Bronchial epithelial cell (primary cell): ENCODE measurements at places on chromosomes 2 and 18.
A peak's percentile ranks its signal among the peaks of the same experiment; 100 is the strongest.

- DNase-seq: no peak
Observed at GRCh38 chr2:210269148-210269547, 43.9 kb upstream of the ACADL start.

GRCh38 chr2:135186054-135186453 is 134.0 kb downstream of the RAB3GAP1 start:
- DNase-seq: no peak

GRCh38 chr18:46156843-46157242 is 52.7 kb downstream of the HAUS1 start:
- DNase-seq: no peak

DNA sequence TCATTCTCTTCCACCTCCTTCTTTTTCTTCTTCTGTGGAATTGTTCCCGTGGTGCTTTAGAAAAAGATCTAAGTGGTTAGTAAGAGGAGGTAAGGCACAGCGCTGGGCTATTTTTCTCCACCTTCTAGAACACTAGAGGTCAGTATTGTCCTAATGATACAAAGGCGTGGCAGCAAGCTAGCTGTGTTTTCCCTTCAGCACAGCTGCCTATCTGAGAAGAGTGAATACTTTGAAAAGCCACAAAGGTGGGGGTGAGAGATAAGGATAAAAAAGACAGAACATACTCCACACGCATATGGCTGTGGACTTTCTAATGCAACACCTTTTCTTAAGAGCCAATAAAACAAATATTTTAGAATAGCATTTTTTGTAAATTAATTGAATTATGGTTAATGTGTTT is 2.1 kb downstream of the CNTNAP5 start:
- DNase-seq: peak; percentile 62

- DNase-seq: no peak
Observed at GRCh38 chr2:2238726-2239269, 92.3 kb downstream of the MYT1L start.

DNA sequence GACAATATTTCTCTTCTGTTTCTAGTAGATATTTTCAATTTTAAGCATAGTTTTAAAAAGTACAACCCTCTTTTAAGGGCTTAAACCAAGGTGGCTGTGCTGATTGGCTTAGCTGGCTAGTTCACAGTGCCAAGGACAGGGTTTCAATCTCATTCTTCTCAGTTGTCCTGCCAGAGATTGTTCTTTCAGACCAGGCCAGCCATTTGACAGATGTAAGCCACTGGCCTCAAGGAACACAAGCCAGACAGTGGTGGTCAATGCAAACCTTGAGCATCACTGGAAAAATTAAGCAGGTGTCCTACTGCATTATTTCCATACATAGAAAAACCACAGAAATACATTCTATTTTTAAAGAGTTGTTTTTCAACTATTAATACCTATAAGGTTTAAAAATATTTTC is 5.9 kb downstream of the RNF103 start:
- DNase-seq: no peak

GRCh38 chr2:232323328-232323650 is 55.3 kb upstream of the ALPP start:
- no peak for DNase-seq

DNA sequence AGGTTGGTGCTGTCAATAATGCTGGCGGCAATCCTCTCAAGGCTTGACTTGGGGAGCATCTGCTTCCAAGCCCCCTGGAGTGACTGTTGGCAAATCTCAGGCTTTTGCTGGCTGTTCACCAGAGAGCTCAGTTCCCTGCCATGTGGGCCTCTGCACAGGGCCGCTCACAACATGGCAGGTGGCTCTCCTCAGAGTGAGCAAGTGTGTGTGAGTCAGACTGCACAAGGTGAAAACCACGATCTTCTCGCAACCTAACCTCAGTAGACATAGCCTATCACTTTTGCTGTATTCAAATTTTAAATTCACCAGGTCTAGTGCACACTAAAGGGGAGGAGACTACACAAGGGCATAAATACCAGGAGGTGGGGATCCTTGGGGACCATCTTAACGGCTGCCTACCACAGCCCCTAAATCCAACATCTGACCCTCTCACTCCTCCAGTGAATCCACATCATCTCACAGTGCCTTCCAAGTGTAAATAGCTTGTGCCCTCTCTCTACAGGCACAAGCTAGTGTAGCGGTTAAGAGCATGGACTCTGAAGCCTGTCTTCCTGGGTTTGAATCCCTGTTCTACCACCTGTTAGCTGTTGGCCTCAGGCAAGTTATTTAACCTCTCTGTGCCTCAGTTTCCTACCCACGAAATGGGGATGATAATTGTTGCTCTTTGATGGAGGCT is 187.7 kb upstream of the CXCR4 start:
- no peak for DNase-seq

- DNase-seq: no peak
Observed at GRCh38 chr2:171985076-171985475, 14.7 kb upstream of the METAP1D start.

DNA sequence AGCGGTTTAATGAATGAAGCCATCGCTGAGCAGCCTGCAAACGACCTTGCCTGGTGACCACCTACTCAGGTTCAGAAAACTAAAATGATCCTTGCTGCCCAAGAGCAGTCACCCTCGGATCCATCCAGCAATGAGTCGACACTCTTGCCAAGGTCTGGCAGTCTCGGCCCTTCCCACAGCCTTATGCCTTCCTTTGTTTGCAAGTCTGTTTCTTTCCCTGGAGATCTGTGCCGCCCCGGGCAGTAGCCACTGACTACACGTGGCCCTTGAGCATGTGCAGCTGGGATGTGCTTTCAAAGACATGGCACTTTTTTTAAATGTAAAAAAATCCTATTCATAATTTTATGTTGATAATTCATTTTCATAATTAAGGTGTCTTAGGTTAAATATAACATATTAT is 37.2 kb upstream of the SLC35G4 start:
- no peak for DNase-seq

GRCh38 chr2:29155578-29155977 is 40.4 kb downstream of the CLIP4 start:
- no peak for DNase-seq

- no peak for DNase-seq
Observed at GRCh38 chr18:79795446-79795845, 2.3 kb upstream of the KCNG2 start.

- peak; percentile 75 for DNase-seq
Observed at GRCh38 chr2:241561832-241562231, 3.3 kb downstream of the BOK start.

DNA sequence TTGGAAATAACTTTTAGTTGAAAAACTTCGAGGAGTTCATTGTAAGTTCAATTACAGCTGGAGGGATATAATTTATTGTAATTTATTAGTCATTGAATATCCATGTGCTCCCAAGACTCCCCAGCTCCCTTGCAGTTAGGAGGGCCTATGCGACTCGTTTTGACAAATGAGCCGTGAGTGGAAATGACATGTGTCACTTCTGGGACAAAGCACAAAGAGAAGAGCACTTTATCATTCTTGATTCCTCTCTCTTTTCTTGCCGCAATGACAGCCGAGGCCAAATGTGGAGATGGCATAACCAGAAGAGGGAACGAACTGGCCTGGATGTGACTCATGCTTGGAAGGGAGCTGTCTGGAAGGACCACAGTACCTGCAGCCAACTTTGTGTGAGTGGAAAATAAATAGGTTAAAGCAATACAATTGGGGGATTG is 44.2 kb upstream of the ITSN2 start:
- DNase-seq: peak; percentile 14

- DNase-seq: peak; percentile 61
Observed at GRCh38 chr2:200618590-200619021, 32.8 kb downstream of the AOX1 start.

DNA sequence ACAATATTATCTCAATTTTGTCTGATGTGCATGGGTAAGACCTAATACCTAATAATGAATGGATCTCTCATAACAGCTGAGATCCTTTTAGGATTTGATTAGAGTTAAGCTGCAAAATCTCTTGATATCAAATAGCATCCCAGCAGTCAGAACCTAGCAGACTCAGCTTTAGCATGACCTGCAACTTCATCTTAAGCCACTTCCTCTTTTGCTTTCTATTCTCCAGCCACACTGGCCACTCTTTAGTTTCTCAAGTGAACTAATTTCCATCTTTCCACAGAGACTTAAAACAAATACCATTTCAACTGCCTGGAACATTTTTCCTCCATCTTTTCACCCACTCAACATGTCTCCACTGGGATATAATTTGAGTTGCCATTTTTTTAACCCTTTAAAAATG is 1251.6 kb upstream of the ZEB2 start:
- no peak for DNase-seq

GRCh38 chr2:42706836-42707235 is 57.1 kb downstream of the OXER1 start:
- DNase-seq: no peak

- DNase-seq: peak; percentile 54
Observed at GRCh38 chr2:212032032-212032431, 506.6 kb downstream of the ERBB4 start.

GRCh38 chr2:120778244-120778643 is 42.6 kb downstream of the GLI2 start:
- DNase-seq: no peak

GRCh38 chr18:63515801-63516200 is 26.4 kb upstream of the SERPINB12 start:
- DNase-seq: no peak

DNA sequence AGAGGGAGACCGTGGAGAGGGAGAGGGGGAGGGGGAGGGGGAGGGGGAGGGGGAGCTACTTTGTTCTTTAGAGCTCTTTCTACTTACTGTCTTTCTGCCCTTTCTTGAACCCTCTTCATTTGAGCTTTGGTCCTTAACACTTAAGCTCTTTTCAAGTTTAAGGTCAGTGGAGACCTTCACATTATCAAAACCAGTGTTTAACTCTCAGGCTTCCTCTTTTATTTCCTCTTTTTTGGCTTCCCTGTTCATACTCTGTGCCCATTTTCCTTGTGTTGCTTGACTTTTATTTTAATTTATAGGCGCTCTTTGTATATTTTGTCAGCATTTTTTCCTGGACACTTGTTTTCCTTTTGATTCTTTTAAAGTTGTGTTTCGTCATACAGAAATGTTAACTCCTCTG is 37.1 kb downstream of the ACSL3 start:
- no peak for DNase-seq

- DNase-seq: no peak
Observed at GRCh38 chr2:231541645-231542044, 11.4 kb upstream of the NMUR1 start.

GRCh38 chr2:139353874-139354273 is 573.7 kb upstream of the NXPH2 start:
- no peak for DNase-seq

DNA sequence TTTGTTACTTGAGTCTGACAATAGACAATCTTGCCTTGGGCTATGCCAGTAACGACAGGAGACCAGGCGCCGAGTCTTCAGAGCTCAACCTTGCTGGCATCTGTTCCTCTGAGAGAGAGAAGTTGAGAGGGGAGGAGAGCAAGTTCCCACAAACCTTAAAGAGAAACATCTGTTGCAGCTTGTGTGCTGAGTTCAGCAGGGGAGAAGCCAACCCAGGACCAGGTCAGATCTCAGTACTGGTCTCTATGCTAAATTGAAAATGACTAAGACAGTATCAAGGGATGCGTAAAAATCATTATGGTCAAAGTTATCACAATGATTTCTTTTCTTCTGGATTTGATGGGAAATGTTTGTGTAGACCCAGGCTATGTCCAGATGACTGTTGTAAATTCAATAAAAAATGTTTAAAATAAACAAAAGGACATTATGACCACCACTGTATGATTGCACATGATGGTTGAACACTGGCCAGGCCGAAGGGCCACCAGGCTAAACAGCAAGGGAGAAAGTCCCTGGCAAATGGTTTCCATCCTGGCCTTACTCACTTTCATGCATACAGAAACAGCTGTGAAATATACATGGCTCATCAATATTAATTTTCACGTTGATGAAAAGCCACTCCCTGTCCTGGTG is 100.3 kb upstream of the PMAIP1 start:
- no peak for DNase-seq
